LNCaP clone FGC (cell line): ENCODE measurements at places on chromosomes 11 and 22.

DNA sequence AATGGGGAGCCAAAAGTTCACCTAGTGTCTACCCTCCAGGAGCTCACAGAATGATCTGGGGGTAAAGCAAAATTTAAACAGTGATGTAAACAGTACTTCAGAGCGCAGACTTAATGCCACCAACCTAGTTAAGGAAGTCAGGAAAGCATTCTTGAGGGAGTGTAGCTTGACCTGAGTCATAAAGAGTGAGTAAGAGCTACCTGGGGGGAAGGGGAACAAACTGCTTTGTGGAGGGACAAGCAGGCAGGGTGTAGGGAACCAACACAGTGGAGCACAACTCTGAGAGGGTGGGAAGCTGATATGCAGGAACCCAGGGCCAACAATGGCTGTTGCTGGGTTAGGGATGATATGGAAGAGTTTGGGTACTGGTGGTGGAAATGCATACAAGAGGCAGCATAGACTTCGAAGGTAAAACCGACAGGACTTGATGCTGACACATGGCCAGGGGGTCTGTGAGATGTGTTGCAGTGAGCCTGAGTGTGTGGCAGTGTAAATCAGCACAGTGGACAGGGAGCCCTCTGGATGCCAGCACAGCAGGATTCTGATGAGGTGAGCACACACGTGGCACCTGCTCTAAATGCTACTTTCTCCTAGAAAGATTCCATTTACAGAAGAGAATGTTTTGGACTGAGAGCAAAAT is 58.3 kb upstream of the CYP2D6 start:
- DNase-seq: no peak

DNA sequence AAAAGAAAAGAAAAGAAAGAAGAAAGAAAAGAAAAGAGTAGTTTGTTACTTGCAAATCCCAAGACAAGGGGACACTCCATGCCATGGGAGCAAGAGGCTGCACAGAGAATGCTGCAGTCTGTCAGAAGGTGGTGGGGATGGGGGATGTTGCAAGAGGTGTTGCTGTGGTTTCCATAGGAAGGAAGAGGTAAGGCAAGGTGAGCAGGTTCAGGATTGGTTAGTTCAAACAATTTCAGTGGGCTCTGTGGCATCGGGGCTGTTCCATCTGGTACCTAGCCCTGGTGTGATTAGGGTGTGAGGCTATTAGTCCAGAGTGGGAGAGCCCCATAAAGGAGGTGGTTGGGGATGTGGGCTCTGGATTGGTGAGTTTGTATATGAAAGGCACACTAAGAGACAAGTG is 172.7 kb downstream of the BCR start:
- no peak for DNase-seq

- peak; percentile 27 for DNase-seq
Measured at GRCh38 chr11:97454988-97455387, 1065.2 kb downstream of the JRKL start.

DNA sequence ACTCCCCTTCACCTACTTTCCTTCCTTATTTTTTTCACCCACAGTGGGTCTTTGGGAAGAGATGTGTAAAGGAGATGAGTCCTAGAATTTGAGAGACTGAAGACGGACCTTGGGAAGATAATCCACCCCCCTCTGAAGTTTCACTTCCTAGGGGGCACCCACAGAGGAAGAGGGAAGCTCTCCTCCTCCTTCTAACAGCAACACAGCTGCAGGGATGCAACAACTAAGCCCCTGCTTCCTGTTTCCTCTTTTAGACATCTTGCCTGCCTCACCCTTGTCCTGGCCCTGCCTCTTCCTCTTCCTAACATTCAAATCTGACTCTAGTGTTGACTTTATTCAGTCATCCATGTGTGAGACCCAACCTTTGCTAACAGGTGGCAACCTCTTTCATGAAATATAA is 424.6 kb downstream of the BUD13 start:
- no peak for DNase-seq

GRCh38 chr11:1969035-1969434 is 21.9 kb downstream of the MRPL23 start:
- DNase-seq: no peak

GRCh38 chr11:95243673-95244072 is 12.7 kb upstream of the SESN3 start:
- no peak for DNase-seq

- no peak for DNase-seq
Measured at GRCh38 chr11:1632053-1632714, 2.6 kb downstream of the KRTAP5-5 start.
